Heart right ventricle (tissue), 16 donors: ENCODE measurements at places on chromosomes 1 and 21.

GRCh38 chr1:46437723-46438122 lies 43.6 kb downstream of the FAAH start:
- no peak for DNase-seq

- DNase-seq, result peak; percentile 79
Observed at GRCh38 chr21:37208056-37208721, 58.9 kb downstream of the VPS26C start.

- DNase-seq, result peak; percentile 64
Observed at GRCh38 chr1:12052997-12053686, 10.0 kb upstream of the TNFRSF8 start.

DNA sequence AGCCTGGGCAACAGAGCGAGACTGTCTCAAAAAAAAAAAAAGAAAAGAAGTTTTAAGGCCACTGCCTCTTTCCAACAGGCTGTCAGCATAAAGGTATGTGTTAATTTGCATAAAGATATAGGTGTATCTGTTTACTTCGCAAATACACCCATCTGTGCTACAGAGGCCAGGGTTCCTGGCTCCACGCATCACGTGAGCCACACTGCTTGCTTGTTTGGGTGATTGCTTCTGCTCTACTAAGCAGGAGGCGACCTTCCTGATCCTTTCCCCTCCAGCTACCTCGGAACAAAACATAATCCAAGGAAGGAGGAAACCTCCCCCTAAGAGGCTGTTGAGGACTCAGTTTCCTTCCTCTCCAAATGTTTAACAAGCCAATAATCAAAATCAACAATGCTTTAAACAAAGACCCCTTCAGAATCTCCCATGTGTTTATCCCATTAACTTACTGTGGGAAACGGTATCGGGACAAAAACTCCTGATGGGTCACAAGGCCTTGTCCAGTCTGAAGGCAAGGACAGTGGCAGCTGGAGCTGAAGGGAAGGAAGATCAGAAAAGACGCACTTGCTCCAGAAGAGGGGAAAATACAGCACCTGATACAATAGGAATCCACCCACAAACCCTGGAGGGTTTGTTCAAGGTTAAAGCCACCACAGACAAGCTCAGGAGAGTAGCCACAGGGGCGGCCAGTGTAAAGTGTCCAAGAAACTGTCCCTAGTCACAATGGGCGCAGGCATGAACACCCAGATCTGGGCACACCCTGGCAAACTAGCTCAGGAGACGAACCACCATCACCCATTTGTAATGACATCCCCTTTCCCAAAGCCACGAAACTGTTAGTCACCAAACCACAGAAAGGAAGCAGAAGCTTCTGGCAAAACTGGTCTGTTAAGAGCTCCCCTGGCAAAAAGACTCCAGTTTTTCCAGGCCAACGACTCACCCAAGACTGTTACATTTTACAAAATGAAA lies 17.2 kb downstream of the CTNNBIP1 start:
- peak; percentile 49 for DNase-seq

DNA sequence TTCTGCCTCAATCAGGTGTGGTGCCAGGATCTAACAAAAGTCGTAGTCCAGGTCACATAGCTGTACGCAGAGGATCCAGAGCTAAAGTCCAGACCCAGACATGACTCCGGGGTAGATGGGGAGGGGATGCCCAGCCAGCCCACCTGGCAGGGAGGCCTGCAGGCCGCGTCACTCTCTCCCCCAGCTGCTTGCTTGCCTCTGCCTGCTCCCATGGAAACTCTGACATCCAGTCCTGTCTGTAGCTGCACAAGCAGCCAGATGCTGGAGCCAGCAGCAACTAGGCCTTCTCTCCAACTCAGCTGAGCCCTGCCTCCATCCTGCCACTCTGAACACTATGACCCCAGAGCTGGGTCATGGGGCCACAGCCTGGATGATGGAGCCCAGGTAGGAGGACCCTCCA lies 8.1 kb downstream of the COL8A2 start:
- no peak for DNase-seq

DNA sequence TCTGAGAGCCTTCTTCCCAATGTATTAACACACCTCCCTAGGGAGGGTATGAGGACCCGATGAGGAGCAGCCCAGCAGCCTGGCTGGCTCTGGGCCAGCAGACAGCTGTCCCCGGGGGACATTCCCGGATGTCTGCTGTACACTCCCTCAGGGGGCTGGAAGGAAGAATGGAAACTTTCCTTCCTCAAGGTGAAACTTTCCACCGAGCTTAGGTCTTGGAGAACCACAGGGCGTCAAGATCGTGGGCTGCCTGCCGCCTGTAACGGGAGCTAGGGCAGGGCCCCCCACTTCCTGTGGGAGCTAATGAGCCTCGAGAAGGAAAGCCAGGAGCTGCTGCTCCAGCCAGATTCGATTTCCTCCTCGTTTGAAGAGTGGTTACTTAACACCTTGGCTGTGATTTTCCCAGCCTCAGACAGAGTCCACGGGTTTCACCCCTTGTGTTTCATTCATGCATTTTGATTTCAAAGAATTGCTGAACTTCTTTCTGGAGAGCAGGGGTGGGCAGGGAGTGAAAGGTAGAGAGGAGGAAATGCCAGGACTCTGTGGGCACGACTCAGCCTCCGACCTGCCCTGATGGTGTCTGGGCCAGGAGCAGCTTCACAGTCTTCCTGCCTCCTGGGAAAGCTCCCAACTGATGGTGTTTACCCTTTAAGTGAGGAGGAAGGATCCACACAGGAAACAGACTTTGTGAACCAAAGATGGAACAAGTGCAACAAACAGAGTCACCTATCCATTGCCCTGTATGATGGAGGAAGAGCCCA lies 29.7 kb downstream of the UBE2T start:
- no peak for DNase-seq

DNA sequence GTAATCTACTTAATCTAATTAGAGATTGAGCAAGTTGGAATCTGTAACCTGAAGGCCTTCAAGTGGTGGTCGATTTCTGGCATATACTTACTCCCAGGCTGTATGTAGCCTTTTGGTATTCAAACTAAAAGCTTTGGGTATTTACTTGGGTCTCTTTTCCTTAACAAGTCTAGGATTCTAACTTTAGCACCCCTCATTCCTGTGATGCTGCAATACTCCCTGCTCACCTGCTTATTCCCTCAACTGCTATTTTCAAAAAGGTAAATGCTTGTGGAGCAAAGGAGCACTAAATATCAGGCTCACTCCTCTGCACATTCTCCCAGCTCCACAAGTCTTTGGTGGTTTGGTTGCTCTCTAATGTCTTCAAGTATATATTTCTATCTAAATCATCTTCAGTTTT lies 68.0 kb upstream of the CYYR1 start:
- DNase-seq, result no peak

DNA sequence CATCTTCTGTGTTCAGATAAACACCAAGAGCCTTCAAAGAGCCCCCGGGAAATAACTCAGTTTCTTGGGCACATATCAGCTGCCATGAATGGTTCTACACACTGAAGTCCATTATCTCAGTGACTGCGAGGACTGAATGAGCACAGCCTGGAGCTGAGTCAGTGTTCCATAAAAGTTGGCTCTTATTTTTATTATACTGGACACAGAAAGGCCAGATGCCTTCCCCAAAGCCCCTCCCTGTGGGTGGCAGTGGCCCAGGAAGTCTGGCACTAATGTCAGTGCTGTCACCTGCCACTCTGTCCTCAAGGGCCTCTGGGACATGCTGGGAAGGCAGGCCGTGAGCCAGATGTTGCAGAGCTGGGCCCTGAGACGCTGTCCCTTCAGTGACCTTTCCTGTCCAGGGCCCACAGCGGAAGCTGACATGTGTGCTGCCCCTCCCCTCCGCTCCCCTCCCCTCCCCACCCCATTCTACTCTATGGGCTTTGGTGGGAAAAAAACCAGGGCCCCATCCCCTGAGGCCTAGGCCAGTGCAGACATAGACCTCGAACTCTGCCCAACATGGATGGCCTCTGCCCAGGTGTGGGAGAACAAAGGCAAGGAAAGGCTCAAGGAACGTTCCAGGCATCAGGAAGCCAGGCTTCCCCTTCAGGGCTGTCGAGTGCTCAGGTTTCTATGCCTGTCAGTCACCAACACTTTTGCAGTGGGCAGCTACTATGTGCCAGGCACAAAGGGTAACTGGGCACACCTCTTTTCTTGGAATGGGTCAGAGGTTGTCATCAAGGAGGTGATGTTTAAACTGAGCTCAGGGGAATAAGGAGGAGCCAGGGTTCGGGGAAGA lies 22.4 kb upstream of the NPPB start:
- DNase-seq, result peak; percentile 89

GRCh38 chr1:21572221-21572620 lies 63.0 kb downstream of the ALPL start:
- no peak for DNase-seq
